ENCODE measurements at places on chromosomes 1 and 21. TPM values are rescaled to one million over a fixed set of nuclear protein-coding genes. Genes with fewer than 3 reads are reported as not detected.

DNA sequence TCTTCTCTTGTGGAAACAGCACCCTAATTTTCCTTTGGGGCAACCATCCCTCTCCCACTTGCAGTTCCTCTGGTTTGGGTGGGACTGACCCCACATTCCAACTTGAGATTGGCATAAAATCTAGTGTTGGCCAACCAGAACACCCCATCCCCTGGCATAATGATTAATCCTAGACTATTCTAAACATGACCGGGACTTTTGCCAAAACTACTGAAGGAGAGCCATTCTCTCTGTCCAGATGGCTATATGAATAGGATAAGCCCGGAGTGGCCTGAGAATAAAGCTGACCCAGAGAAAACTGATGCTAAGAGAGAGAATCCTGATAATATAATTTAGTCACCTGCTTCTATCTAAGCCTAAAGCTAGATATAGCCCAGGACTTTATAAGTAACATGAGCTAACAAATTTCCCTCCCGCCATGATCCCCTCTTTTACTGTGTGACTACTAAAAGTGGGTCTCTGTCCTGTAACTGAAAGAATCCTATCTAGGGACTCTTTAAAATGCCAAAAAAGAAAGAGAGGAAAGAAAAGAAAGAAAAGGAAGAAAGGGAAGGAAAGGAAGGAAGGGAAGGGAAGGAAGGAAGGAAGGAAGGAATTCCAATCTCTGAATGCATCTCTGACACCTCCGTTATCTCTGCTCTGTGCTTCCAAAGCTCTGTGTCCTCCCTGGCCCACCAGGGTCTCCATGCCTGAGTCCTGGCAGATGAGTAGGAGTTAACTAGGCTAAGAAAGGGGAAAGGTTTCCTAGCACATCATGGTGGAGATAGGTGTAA, 28.0 kb upstream of the NRDC start:
- no peak for DNase-seq

DNA sequence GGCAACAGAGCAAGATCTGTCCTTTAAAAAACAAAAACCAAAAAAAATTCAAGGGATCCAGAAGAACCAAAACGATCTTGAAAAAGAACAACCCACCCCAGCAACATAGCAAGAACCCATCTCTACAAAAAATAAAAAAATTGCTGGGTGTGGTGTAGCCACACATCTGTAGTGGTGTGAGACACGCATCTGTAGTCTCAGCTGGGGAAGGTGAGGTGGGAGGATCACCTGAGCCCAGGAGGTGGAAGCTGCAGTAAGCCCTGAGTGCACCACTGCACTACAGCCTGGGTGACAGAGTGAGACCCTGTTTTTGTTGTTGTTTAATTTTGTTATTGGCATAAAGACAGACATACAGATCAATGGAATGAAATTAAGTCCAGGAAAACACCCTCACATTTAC, 22.3 kb downstream of the TRIM33 start:
- DNase-seq: no peak

- no peak for DNase-seq
Observed at GRCh38 chr1:45775794-45776193, 25.3 kb upstream of the IPP start.

DNA sequence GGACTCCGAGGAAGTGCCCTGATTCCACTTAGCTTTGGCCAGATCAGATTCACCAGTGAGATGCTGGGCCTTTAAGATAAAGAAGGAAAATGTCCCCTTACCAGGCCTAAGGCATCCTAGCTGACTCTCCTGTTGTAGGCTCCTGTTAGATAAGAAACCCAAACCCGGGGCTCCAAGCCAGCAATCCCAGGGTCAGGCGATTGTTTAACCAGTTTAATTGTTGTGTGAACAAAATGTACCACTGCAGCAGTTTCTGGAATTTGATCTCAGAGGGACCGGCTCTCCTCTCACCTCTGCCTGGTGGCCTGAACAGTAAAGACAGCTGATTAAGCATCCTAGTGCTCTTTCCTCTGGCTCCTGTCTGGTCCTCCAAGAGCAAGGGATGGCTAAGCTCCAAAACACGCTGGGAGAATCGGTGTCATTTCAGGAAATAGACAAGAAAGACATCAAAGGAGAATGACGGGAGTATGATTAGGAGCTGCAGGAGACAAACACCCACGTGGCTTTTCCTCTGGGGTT, 9.3 kb upstream of the KLHDC8A start:
- DNase-seq: peak; percentile 29

DNA sequence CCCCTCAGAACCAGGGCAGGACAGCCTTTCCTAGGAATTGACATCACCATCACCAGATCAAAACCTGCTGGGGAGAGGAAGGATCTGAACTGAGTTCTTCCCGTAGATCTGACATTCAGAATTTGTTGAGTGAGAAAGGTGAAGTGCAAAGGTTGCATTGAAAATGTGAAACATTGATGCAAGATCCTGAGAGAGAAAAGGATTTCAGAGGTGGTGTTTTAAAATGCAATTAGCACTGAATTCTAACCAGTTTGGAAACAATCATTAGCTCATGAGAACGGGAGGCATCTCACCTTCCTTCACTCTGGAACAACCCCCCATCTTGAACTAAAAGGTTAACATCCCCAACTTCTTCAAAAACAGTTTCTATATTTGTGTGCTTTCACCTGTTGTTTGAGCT, 20.4 kb downstream of the LMO4 start:
- DNase-seq: no peak

DNA sequence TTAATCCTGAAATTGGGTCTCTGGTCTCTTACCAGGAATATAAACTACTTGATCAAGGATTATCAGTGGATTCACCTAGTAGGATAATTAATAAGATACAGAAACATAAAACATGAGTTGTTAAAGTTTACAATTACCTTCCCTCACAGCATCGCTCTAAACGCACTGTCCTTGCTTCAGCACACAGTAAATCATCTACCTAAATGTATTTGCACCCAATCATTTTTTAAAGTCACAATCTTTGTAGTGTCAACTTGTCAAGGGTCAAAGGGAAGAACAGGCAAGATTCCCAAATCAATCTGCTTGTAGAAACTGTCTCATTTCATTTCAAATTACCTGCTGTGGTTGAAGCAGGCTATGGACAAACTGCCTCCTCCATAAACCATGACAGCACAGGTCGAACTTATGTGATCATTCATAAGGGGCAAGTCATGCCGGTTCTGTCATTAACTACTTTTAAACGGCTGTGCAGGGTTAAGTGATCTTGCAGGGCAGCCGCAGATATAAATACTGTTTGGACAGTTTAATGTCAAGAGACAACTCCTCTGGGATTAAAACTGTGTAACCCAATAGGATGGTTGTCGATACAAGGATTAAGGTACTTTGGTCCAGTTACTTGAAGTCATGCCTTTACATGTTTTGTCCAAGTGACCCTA, 93.6 kb downstream of the ZNF281 start:
- no peak for DNase-seq

- peak; percentile 25 for DNase-seq
Observed at GRCh38 chr1:29883411-29883832, 647.1 kb downstream of the PTPRU start.

GRCh38 chr1:55726994-55727393, 511.8 kb upstream of the USP24 start:
- no peak for DNase-seq

DNA sequence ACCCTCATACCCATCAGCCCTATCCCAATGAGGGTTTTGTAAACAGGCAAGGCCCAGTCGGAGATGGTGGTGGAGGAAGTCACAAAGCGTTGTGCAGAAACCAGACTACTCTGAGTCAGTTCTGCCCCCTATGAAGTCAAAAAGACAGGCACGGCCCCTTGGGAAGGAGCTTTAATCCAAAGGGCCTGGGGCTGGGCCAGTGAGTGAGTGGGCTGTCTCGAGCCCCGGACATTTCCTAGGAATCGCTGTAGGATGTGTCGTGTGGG, 442 bp upstream of the AHCYL1 start:
- DNase-seq: no peak

DNA sequence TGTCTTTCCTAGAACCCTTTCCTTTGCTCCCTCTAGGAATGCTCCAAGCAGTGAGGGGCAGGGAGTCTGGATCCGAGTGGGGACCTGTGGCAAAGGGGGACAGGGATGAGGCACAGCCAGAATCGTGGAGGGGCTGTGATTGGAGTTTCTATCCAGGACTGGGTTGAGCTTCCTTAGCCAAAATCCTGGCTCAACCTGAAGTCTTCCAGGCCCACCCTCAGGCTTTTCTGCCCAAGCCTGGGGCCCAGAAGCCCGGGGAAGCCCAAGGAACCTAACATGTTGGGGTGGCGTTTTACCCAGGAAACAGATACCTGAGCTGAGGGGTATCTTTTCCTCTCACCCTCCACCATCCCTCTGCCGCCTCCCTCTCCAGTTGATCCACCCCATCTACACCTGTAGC, 5.4 kb downstream of the MYOG start:
- DNase-seq: no peak

DNA sequence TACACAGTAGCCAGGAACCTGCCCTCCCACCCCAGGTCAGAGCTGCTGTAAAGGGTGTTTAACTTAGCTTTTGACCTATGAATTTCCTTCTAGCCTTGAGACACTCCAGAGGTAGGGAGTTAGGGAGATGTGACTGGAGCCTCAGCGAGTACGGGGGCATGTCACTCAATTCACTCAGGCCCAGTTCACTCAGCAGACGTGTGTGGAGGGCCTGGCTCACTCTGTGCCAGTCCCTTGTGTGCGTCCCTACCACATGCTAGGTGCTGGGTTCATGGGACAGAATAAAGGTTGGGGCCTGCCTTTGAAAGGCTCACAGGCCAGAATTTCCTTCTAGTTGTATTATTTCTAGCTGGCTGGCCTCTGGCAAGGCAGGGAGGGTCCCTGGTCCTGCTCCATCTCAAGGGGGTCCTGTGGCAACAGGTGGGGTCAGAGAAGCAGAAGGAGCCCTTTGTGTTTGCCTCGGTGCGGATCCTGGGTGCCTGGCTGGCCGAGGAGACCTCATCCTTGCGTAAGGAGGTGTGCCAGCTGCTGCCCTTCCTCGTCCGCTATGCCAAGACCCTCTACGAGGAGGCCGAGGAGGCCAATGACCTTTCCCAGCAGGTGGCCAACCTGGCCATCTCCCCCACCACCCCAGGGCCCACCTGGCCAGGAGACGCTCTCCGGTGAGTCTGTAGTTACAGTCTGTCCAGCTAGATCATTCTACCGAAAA, 4.5 kb downstream of the NCDN start:
- no peak for DNase-seq

DNA sequence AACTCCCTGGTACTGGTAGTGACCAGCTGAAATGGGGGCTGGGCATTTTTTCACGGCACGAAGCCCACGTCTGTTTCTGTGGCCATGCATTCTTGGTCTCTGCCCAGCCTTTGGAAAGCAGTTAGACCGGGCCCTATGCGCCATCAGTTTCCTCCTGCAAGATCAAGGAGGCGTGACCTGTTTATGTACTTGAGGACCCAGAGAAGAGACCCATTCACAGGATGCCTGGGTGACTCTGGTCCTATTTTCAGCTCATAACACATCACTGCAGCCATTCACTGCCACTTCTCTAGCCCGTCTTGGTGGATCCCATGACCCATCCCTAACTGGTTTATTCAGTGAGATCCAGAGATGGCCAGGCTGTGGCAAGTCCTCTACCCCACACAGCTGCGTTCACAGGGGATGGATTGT, 70.4 kb downstream of the SPSB1 start:
- DNase-seq: no peak

DNA sequence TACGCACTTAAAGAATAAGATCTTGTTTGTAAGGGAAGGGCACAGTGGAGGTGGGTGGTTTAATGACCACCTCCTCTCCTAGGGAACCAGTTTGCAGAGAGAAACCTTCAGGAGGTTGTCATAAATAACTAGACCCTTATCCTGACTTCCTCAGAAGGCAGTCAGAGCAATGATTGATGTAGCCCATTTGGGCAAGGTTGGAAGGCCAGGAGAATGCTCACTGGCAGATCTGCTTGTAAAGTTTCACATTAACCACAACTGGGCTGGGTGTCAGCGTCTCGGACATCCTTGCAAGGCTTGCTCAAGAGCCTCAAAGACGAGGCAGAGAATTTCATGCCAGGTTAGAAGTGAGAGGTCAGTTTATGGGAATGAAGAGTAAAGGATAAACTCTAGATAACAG, 87.6 kb upstream of the TRABD2B start:
- DNase-seq: peak; percentile 70

- no peak for DNase-seq
Observed at GRCh38 chr1:233105225-233105624, 154.8 kb downstream of the NTPCR start.

DNA sequence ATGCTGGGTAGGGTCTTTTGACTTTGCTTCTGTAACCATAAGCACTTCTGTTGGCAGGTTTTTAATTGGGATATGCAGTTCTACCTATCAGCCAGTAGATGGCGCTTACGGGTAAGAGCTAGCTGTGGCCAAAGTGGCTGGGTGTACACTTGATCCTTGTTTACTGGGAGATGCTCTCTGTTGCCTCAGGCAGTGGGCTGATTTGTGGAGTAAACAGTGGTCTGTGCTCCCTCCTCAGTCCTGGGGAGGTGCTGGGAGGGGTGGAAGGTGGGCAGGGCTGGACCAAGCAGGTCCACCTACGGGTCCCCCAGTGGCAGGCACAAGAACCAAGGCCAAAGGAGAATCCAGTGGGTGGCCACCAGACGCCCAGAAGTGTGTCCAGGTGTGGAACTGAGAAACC, 43.4 kb downstream of the RALGPS2 start:
- DNase-seq: no peak

DNA sequence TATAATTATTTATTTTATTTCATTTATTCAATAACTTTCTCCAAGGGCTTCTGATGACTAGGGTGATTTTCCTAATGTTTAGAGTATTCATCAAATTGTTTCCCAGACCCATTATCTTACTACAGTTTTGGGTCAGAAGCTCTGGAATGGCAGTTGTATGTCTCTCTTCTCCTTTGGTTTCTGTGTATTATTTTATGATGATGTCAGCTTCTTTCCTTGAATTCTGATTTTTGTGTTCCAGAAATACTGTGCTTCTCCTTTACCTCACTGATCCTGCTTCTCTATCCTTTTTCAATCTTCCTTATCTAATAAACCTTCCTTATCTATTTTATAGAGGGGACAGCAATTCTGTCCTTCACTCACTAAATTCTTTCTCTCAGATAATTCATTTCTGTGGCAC, 48.8 kb downstream of the LRRC8B start:
- DNase-seq: no peak

GRCh38 chr1:61285371-61285885, 203.1 kb downstream of the NFIA start:
- DNase-seq: no peak

DNA sequence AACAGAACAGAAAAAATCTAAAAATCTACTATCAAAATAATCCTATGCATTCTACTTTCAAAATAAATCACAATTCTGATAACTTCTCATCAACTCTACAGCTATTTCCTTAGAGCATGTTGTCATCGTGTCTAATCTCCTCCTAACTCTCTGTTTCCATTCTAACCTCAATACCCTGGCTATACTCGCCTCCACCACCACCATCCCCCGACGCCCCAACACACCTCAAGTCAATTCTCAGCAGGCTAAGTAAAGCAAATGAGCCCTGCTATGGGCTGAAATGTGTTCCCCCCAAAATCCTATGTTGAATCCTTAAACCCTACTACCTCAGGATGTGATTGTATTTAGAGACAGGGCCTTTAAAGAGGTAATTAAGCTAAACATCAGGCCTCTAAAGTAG, 34.6 kb downstream of the NRDC start:
- DNase-seq: no peak

The HENMT1 gene
- polyA plus RNA-seq: 3.1 TPM

The KCNJ6 gene
- not detected for polyA plus RNA-seq

The SPRR1A gene
- polyA plus RNA-seq: not detected

The KCNK2 gene
- polyA plus RNA-seq: not detected

The PPFIA4 gene
- 5.2 TPM for polyA plus RNA-seq

The NEK2 gene
- polyA plus RNA-seq: not detected

The SH2D5 gene
- 0.19 TPM for polyA plus RNA-seq

Measured in kidney (tissue), 22 donors.